Inflammatory macrophage (primary cell): ENCODE measurements at places on chromosomes 13 and 19.

DNA sequence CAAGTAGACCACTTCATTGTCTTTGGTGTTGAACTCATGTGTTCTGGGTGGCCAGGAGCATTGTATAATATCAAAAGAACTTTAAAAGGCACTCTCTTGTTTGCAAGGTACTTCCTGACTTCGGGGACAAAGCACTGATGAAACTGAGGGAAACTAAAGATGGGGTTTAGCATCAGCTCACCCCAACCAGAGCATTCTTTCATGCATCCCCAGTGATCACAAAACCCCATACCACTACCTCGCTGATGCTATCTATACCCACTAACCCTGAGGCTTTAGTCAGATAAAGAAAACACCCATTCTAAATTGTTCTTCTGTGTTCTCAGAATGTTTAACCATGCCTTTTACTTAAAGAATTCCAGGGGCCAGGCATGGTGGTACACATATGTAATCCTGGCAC, 94.5 kb upstream of the DOCK9 start:
- no peak for DNase-seq

DNA sequence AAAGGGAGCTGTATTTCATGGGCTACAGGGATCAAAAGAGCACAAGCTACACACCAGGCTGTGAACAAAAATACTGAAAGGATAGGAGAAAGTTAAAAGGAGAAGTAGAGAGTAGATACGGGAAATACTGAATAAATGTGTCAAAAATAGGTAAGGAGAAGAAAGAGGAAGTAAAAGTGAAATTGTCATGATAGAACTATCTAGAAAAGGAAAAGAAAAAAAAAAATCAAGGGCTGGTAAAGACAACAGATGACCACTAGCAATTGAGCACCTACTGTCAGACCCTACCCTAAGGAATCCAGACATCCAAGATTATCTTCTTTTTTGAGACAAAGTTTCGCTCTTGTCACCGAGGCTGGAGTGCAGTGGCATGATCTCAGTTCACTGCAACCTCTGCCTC, 4.8 kb downstream of the RUBCNL start:
- no peak for DNase-seq

GRCh38 chr13:76148926-76149325, 512.8 kb downstream of the LMO7 start:
- no peak for DNase-seq

DNA sequence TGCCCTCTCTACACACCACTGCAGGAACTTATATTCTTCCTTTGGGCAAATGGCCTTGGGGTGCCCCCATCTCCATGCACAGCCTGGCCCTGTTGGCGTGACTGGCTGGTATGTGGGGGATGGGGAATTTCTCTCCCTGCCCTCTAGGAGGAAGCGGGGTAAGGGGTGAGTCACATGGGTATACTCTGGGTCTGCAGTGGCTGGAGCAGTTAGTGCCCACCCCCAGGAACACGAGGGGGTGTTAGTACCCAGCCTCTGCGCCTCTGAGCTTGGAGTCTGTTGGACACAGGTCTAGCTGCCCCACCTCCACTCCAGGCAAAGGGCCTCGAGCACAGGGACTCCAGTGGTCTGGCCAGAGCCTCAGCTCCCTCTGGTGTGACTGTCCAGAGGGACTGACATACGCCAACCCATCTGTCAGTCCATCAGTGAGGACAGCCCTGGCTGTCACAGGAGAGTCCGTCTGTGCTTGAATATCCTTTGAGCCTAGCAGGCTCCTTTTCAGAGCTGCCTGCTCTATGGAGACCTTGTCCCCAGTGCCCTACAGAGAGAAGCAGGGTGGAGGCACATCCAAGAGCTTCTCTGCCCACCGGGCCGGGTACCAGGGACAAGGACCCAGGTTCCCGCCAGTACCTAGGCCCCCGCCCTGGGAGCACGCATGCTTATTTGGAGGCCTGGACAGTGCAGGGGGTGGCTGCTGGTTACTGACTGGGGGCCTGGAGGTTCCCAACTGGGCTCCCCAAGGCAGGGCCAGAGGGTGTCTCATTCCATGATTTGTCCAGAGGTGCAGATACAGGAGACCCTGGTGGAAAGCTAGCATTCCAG, 66.6 kb downstream of the CHST8 start:
- no peak for DNase-seq

GRCh38 chr19:5395556-5395955, 54.9 kb upstream of the PTPRS start:
- DNase-seq: no peak

DNA sequence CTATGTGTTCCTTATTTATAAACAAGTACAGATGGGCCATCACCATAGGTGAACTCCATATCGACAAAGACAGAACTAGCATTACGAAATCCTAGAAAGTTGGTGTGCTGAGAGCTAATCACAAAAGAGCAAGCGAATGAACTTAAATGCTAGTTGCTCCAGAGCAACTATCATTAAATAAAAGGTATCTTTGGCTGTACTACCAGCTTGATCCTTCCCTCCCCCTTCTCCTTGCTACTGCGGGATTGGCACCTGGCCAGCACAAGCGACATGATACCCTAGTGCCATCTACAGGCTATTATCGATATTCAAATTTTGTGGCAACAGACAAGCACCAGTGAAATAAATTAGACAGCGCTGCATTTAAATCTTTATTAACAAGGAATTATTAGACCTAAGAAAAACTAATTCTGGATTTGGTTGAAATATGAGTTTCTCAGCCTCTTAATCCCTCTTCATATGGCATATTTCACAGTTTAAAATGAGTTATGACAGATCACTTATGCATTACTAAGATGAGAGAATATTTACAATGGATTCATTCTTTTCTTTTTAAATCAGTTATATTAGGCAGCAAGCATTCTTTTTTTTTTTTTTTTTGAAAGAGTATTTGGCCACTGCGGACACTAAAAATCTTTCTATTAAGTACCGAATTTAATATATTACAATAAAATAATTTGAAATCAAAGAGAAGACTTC, 5.8 kb downstream of the PCDH9 start:
- peak; percentile 60 for DNase-seq

DNA sequence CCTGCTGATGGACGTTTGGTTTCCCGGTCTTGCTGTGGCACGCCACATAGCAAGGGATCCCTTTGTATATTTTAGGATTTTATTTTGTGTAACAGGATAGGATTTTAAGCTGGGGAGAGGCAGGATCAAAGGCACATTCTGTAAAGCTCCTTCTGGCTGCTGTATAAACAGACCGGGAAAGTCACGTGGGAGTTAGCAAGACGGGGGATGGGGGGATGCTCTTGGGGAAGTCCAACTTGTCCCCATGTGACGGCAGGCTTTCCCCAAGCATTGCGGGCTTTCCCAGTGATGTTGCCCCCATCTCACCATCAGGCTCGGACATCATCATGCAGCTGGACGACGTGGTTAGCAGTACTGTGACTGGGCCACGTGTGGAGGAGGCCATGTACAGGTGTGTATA, 5.8 kb downstream of the QTRT1 start:
- DNase-seq: no peak

GRCh38 chr19:34193439-34193838, 21.1 kb downstream of the LSM14A start:
- DNase-seq: no peak

DNA sequence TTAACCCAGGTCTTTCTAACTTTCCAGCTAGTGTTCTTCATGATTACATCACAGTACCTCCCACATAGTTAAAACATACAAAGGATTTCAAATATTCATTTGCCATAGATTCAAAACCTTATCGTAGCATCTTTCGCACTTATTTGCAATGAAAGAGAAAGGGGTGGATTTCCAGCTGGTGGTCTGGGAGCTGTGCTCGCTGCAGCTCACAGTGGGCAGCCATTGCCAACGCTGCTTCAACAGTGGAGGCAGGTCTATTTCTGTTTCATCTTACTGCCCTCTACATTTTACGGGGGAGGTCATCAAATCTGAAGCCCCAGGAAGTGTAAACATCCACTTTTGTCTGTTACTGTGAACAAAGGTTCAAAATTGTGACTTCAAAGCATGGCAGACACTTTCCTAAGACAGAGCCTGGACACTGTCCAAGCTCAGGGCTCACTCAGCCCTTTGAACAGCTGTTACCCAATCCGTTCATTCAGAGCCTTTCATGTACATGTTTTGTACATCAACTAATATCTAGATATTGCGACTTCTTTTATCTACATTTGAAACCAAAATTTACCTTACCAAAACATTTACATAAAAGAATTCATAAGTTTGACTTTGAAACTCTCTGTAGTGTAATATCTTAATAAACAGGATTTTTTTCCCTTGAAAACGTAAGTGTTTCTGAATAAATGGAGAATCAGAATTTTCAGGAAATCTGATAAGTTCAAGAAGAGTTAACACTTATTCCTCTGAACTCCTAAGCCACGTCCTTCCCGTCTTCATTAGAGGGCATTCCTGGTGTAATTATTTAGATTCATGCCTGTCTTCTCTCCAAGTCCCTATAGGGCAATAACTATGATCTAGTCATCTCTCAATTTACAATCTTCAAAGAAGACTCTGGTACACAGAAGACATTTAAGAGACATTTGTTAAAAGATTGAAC, 25.1 kb downstream of the STARD13 start:
- no peak for DNase-seq

DNA sequence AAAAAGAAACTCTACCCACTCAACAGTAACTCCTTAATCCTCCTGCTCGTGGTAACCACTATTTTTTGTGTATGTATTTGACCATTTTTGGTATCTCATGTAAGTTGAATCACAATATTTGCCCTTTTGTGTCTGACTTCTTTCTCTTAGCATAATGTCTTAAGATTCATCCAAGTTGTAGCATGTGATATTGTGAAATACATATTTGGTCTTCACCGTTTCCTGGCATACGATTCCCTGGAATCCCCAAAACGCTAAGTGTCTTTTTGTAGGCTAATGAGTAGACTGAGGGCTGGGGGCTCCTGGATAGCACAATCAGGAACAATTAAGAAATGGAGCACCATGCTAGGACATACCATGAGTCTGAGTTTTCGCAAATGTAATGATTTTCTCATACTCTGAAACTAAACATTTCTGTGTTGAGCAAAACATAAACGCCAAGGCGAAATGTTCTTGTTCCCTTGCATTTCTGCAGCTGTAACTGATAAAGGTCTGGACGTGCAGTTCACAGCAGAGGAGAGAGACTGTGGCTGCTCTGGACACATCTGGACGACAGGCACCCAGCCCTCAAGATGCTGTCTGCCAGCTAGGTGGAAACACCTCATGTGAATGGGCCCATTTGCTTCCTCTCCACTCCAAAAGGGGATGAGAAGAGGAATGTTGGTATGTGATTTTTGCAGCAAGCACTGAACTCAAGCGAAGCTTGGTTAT, 38.4 kb downstream of the BRD4 start:
- no peak for DNase-seq

DNA sequence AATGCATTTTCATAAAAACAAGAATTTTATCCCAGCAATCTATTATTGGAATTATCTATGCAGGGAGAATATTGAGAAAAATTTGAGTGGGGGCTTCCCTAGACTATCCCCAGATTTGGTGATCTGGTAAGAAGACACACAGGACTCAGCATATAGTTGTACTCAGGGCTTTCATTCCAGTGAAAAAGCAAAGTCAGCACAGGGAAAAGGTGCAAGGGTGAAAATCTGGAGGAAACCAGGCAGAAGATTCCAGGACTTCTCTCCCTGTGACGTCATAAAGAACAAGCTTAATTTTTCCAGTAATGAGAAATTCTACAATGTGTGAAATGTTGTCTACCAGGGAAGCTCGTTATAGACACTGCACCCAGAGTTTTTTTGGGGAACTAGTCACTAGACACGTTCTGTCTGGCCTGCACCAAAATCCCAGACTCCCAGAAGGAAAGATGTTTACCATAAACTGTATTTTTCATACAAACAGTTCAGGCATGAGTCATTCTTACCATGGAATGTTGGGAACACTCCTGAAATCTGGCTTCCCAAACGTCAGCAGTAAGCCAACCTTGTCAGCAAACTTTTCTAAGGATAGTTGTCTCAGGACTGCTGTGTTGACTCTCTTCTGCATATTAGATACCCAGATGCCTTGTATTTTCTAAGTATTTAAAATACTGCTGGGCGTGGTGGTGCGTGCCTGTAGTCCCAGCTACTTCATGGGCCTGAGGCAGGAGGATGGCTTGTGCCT, 107.4 kb downstream of the DNAJC3 start:
- no peak for DNase-seq

DNA sequence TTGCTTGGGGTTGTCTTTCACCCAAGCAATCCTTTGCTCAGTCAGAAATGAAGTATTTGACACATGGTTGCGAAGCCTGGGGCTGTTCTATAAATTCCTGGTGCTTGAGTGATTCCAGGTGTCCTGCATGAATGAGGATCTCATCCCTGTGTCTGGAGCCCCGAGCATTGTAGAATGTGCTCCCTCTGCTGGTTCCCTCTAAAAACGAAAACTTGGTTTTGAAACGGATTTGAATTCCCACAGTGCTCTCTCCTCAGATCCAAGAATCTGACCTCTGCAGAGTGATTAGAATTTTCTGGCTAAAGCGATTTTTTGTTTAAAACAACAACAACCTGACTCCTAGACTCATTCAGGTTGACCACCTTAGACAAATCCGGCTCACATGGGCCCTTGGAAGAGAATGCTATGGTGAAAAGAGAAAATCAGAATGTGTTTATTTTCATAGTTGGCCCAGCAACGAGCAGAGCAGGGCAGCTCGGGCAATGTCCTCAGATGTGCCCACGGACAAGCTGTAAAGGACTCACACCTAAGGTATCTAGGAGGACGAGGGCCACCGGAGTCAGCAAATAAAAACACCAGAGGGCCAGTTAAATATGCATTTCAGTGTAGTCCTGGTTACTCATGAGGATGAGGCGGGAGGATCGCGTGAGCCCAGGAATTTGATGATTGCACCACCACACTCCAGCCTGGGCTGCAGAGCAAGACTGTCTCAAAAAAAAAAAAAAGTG, 8.7 kb upstream of the ATP12A start:
- DNase-seq: peak; percentile 49

GRCh38 chr19:29277102-29277501, 64.2 kb upstream of the UQCRFS1 start:
- DNase-seq: no peak

DNA sequence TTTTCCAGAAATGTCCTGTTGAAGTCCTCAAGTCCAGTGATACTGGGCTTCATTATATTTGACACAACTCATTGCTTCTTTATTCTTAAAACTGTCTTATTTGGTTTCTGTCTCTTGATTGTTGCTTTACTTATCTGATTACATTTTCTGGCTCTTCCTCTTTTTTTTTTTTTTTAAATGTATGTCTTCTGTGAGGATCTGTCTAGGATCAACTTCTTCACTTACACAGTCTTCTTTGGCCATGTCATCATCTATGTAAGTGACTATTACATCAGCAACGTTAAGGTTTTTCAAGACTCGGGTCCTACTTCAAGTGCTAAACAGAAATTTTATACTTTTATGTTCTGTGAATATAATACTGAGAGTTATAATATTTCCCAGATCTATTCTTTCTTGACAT, 162.1 kb downstream of the PDS5B start:
- DNase-seq: no peak

DNA sequence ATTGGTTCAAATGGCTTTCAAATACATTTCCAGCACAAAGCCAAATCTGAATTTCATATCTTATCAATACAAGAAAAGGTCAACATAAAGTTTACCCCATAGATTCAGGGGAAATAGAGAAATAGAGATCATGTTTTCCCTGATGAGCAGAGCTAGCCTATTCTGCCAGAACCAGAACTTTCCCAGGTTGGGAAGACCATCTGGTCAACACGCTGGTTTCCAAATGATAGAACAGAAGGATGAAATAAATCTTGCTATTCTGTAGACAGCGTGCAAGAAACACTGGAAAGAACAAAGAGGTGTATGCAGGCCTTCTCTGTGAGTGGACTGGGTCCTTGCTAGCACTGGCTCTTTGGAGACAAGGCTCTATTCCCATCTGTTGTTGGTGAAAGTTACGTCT, 350.6 kb downstream of the NDFIP2 start:
- DNase-seq: no peak
